ENCODE measurements at places on chromosomes 4 and X.

GRCh38 chr4:107472265-107472948, 247.6 kb downstream of the PAPSS1 start:
- DNase-seq: no peak

DNA sequence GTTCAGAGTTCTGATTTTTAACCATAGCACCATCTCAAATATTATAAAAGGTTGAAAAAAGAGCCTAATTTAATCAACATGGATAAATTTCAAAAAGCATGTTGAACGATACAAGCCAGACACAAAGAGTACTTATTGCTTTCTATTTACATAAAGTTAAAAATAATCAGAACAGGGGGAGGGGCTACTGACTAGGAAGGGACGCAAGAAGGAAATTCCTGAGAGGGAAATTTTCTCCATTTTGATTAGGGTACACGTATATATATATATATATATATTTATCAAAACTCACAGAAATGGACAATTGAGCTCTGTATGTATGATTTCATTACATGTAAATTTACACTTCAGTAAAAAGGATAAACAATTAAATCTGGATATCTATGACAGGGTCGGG, 482 bp upstream of the MBTPS2 start:
- DNase-seq: no peak

- DNase-seq: no peak
These were observed 52.1 kb downstream of the RTL5 start for GRCh38 chrX:72079607-72080006.

DNA sequence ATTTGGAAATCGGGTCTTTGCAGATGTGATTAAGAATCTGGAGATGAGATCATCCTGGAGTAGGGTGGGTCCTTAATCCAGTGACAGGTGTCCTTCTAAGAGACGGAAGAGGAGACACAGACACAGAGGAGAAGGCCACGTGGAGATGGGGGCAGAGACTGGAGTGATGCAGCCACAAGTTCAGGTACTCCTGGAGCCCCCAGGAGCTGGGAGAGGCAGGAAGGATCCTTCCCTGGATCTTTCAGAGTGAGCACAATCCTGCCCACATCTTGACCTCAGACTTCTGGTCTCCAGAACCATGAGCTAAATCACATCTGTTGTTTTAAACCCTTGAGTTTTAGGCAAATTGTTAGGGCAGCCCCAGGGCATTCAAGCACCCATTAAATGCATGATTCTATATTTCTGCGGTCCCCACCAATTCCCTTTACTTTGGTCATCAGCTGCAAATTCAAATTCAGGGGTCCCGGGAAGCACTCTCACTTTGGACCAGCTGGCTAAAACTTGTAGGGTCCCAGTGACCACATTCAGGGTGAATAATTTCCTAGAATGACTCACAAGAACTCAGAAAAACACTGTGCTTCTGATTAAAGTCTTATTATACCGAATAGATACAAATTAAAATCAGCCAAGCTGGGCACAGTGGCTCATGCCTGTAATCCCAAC, 12.8 kb upstream of the AKAP17A start:
- DNase-seq: no peak

DNA sequence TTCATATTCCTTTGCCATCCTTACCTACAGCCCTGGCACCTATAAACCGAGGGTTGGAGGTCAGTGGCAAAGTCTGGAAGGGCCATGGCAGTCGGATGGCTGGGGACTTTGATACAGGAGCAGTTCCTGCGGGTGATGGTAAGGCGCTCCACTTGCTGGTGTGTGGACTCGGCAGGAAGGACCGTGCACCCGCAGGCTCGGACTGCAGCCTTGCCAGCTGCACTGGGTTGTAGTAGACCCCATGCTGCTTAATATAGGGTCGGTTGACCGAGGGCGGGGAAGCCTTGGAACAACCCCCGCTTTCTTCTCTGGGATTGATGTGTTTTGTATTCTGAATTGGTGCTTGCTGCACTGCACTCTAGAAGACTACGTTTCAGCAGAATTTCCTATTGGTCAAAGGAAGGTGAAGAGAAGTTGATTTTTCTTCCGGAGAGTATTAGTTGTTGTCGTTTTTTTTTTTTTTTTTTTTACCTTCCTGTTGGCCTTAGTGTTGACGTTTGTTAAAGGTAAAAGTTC, 638 bp downstream of the BLTP1 start:
- peak; percentile 54 for DNase-seq

- no peak for DNase-seq
These were observed 176.9 kb upstream of the PPP1R2C start for GRCh38 chrX:42954880-42955279.

GRCh38 chr4:85778632-85779131, 303.7 kb downstream of the ARHGAP24 start:
- no peak for DNase-seq

GRCh38 chr4:83272900-83273299, 11.7 kb downstream of the COQ2 start:
- DNase-seq: no peak

GRCh38 chrX:154981116-154981411, 41.5 kb downstream of the F8 start:
- no peak for DNase-seq

- no peak for DNase-seq
These were observed 46.8 kb downstream of the MXRA5 start for GRCh38 chrX:3299636-3300035.

GRCh38 chr4:25860586-25861279, 2.1 kb downstream of the SEL1L3 start:
- no peak for DNase-seq

DNA sequence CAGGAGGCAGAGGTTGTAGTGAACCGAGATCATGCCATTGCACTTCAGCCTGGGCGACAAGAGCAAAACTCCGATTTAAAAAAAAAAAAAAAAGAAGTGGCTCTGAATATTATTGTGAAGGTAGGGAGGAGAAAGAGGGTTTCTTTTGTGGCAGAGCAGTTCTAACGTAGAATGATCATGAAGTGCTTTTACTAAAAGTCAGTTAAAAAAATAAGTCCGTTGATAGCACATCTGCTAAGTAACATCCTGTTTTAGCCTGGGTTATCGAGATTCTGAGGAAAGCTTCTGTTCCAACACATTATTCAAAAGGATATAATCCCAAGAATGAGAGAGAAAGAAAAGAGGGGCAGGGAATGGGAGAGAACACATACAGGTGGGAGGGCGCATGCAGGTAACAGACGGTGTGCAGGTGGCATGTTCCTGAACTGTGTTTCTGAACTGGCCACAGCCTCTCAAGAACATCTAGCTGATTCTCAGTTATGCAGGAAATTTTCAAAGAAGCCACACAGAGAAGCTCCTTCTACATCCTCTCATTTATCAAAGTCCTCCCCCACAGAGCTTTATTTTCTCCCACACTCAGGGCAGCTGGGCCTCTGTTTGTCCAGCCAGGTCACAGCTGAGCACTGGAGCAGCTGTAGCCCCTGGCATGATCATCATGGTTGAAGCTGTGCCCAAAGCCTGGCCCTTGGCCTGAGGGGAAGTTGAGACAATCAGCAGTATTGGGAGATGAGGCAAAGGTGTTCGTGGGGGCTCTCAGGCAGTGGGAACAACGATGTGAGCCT, 342.3 kb downstream of the ZNF674 start:
- no peak for DNase-seq

- no peak for DNase-seq
These were observed 246.0 kb downstream of the CXXC4 start for GRCh38 chr4:104248726-104249125.

DNA sequence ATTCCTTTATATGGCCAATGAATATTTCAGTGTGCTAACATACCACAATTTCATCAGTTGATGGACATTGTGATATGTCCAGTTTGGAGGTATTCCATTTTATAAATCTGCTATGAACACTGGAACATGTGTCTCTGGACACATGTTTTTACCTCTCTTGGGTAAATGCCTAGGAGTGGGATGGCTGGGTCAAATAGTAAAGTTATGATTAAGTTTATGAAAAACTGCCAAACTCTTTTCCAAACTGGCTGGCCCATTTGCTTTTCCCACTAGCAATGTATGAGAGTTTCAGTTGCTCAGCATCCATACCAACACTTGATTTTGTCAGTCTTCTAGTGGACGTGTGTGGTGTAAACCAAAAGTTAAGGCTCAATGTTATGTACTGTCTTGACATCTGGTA, 40.5 kb downstream of the CEP44 start:
- DNase-seq: no peak

GRCh38 chr4:30744957-30745640, 24.9 kb downstream of the PCDH7 start:
- DNase-seq: no peak

DNA sequence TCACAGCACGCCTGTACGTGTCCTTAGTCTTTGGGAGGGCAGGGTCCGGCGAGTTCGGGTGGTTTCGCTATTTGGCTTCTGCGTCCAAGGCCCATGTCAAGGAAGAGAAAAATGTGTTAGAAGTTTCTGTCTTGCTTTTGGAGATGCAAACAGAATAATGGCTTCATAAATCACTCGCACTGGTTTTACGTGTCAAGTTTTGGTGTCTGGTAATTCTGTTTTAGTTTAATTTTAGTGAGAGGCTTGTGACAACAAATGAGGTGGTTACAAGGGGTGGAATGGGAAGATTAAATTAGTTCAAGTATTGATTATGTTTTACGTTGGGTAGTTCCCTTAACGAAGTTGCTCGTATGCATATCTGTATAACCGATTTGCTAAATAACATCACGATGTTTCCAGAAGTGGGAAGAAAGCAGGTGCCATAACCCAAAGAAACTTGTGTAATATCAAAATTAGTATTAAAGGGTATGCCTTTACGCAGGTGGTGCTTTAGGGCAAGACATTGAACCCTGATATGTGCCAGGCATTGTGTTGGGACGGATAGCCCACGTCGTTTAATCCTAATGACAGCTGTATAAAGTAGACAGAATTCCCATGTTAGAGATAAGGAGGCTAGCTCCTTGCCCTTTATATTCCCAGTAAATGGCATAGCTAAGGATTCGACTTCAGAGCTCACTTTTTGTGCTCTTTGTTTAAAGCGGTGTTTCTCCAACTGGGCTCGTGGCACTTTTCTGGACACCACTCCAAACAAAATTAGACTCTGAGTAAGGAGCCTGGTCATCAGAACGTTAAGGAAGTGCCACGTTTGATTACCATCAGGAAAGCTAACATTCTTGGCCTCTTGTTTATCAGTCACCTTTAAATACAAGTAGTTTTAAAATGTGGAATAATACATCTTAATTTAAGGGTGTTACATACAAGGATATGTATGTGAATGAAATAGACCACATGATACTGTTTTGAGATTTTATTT, 843 bp downstream of the RPL34 start:
- DNase-seq: no peak

DNA sequence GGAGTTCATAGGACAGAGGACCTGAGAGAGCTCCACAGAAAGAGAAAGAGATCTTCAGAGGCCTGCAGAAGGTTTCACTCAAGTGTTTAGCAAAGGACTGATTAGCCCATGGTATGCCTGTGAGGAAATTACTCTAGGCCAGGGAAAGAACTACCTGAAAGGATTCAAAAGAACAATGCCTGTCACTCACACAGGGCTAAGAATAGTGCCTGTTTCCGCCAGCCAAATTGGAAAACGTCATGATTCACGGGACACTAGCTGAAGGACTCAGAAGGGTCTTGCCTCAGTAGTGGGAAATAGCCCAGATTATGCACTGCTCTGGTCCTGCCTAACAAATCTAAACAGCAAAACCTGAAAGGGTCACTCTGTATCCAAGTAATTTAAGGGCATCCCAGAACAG, 21.1 kb downstream of the SYTL4 start:
- no peak for DNase-seq

DNA sequence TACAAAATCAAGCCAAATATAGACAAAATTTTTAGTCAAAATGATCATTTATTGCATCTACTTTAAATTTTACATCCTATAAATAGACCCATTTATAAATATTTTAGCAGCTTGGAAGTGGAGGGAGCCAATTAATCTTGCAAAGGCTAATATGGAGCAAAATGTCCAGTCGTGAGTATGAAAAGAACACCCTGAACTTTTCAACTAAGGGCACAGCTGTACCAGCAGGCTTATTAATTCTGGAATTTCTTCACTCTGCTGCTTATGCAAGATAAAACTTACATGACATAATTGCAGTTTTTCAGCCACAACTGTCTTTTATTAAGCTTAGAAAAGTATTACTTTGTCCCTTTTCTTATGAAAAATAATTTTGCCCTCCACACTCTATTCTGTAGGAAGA, 22.9 kb upstream of the USP53 start:
- no peak for DNase-seq

- no peak for DNase-seq
These were observed 1624.7 kb downstream of the ARAP2 start for GRCh38 chr4:34619531-34620162.

GRCh38 chr4:82889287-82889686, 1.7 kb downstream of the SEC31A start:
- DNase-seq: no peak

- no peak for DNase-seq
These were observed 6.3 kb downstream of the AFP start for GRCh38 chr4:73442275-73442674.

GRCh38 chrX:120794525-120794975, 81.1 kb downstream of the CT47B1 start:
- no peak for DNase-seq

- no peak for DNase-seq
These were observed 23.6 kb downstream of the SH3KBP1 start for GRCh38 chrX:19863857-19864223.

DNA sequence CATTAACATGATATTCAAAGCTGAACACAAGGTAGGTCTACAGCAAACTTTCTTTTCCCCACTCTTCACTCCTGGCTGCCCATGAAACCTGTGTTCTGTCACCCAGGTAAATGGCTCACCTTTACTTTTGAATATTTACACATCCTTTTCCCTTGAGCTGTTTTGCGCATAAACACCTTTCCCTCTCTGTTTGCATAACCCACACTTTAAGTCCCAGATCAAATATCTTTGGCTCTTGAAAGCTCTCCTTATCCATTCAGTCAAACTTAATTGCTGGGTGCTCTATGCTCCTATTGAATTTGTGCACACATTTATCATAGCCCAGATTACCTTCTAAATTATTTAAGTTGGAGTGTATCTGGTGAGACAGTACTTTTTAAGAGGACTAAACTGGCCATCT, 51.7 kb upstream of the ATP8A1 start:
- DNase-seq: no peak

GRCh38 chr4:7781366-7781765, 158.3 kb downstream of the AFAP1 start:
- no peak for DNase-seq

- no peak for DNase-seq
These were observed 84.8 kb downstream of the PDE5A start for GRCh38 chr4:119543779-119544178.

DNA sequence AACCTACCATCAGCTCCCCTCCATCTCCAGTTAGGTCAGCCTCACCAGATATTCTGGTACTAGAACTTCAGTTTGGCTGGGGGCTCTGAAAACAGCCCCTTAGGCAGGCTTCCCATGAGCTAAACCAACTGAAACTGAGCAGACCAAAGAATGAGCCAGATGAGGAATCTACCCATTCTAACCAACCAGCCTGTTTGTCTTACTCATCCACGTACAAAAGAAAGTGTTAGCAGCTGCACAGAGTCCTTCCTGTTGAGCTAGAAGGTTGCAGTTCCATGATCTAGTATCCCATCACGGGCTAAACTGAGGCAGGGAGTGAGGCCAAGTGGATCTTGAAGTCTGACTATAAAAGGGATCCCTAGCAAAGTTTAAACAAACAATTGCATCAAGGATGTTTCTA, 17.5 kb downstream of the MAGEA9B start:
- DNase-seq: no peak

- no peak for DNase-seq
These were observed 42.3 kb downstream of the IDS start for GRCh38 chrX:149462849-149463248.

GRCh38 chr4:99395595-99396364, 39.4 kb downstream of the ADH7 start:
- DNase-seq: no peak

- DNase-seq: no peak
These were observed 2.1 kb downstream of the NSD2 start for GRCh38 chr4:1873291-1873690.
